ENCODE measurements at places on chromosomes 16 and 17.

GRCh38 chr17:73141411-73141810 lies 23.4 kb upstream of the SSTR2 start:
- no peak for DNase-seq

- DNase-seq: no peak
These were observed 678.9 kb downstream of the WWOX start for GRCh38 chr16:78778101-78779004.

- no peak for DNase-seq
These were observed 482.2 kb upstream of the SOX9 start for GRCh38 chr17:71638668-71639067.

DNA sequence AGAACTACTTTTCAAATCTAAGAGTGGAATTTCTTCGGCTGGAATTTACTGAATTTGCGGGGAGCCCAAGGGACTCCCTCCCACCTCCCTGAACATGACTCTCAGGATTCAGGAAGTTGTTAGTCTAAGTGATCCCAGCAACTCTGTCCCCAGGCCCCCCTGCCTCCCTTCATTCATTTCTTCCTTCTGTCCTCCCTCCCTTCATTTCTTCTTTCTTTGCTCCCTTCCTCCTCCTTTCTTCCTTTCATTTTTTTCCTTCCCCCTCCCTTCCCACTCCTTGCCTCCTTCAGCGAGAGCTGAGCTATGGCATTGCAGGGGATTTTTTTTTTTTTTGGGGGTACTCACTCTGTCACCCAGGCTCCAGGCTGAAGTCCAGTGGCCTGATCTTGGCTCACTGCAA lies 10.9 kb upstream of the JUP start:
- DNase-seq: no peak

- no peak for DNase-seq
These were observed 32.0 kb upstream of the SLC5A10 start for GRCh38 chr17:18919963-18920362.

DNA sequence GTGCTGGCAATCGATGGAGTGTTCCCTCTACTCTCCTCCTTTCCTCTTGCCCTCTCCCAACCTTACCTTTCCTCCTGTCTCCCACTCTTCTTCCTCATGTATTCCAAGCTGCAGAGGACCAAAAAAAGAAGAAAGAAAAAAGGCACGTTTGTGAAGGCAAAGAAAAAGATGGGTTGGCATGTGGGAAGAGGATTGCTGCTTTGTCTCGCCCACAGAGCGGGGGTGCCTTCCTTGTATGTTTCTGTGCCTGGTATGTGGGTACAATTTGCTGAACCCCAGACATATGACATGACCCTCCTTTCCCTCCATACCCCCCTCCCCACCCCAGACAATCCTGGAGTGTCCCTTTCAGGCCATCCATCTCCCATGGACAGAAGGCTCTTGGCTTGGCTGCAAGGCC lies 13.1 kb upstream of the CTCF start:
- no peak for DNase-seq

GRCh38 chr16:49958448-49958847 lies 66.6 kb upstream of the CNEP1R1 start:
- no peak for DNase-seq

DNA sequence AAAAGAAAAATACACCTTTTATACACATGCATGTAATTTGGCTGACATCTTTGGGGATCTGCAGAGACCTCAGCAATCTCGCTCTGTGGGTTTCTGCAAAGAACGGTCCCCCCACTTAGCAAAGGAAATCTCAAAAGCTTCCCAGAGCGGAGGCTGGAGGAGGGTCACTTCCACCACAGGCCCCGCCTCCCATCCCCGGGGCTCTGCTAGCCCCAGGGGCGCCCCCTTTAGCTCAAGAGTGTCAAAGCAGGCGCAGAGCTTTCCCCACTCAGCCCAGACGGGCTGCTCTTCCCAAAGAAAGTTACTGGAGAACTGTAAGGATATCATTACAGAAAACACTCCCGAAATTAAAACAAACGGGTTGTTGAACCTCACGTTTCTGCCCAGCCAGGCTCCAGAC lies 11.4 kb downstream of the SLC13A5 start:
- DNase-seq: no peak

- no peak for DNase-seq
These were observed 346.6 kb upstream of the CCL2 start for GRCh38 chr17:33908363-33909064.

- no peak for DNase-seq
These were observed 694.3 kb downstream of the KCNJ2 start for GRCh38 chr17:70863436-70864248.

DNA sequence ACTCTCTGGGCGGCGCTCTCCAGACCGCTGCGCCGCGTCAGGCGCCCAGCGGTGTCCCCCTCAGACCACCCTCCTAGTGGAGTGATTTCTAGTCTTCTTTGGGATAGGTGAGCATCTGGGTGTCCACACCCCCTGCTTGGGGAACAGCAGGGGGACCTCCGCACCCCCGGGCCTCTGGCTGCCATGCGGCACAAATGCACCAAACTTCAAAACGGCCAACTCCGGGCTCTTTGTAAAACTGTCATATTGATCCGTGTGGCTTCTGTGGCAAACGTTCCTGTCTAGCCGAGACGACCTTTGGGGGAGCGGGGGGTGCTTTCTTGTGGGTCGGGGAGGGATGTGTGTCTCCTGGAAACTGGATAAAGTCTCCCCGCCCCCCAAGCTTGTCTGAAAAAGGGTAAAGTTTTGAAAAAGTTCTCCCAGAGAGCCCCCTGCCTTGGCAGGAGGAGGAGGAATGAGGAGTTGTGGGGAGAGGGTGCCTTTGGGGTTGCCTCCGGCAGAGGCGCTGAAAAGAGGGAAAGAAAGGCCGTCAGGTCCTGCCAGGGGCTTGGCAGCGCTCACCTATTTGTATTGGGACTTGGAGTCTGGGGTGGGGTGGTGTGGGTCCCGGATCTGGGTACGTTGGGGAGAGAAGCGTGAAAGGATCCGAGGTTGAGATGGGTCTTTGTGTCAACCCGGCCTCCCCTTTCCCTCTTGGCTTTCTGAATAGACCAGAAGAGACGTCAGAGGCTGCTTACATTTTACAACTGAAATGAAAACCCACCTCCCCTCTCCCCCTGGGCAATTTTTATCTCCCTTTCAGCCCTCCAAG lies 2.2 kb upstream of the CHD3 start:
- DNase-seq: peak; percentile 90

DNA sequence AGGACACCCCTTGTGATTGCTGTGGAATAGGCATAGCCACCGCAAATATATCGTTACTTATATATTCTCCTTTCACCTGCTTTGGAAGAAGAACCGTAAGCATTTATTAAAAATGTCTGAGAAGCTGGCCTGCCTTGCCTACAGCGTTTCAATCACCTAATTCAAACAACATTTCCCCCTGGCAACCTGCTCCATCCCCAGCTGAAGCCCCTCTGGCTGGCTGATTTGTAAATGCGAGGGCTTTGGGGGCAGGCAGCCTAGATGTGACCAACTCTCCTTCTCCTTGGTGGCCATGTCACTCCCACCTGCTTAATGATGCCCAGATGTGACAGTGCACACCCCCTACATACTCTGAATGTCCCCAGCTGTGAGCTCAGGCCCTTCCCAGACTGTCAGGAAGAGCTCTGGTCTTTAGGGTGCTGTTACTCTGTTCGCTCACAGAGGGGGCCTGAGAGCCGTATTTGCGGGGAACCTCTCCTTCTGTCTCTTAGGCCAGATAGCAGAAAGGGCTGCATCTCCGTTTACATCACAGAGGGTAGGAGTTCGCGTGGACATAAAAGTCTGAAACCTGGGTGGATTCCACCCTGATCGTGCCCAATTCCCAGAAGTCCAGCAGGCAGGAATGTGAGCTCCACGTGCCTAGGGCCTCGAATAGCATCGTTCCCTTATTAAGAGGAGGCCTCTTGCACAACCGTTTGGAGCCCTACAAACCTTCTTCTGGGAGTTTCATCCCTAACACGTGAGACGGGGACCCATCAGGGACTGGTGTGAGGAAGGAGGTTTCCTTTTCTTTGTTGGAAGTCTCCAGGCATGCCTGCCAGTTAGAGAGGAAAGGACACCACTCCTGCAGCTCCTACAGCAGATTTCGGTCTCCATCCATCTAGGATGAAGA lies 2.4 kb upstream of the SDK2 start:
- DNase-seq: peak; percentile 85

DNA sequence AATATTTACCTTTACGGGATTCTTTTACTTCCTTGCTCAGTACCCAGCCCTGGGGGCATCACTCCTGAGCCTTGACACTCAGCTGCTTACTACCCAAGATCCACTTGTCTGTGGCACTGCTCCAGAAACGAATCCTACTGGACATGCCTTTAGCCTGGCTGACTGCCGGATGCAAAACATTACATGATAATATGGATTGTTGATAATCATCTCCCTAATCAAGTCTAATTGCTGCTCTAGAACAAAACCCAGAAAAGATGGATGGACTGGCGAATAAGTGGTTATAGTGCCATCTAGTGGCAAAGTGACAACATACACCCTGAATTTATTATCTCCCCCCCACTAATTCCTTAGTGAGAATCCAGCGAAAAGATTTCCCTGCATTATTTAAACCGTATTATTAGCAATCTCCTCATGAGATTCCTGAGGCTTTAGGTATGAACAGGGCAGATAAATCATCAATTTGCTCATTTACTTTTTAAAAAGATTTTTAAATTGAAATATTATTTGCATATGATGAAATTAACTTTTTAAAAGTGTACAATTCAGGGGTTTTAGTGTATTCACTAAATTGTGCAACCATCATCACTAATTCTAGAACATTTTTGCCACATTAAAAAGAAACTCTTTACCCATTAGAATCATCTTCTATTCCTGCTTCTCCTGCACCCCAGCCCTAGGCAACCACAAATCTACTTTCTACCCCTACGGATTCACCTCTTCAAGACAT lies 61.6 kb downstream of the RGS9 start:
- DNase-seq: no peak

DNA sequence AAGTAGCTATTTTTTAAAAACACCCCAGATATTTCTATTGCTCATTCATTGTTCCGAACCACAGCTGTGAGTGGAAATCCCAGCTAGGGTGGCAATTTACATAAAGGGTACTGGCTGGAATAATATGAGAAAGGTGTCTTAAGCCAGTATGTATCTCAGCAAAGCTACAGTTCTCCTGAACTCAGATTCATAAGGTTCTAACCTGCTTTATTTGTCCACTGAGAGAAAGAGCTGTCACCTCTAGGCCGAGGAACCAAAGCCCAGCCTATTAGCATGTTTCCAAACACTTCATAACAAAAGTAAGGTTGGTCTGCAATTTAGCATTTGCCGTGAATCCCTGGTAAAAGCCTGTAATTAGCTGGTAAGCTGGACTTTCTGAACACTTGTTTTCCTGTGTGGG lies 57.0 kb upstream of the CLEC19A start:
- no peak for DNase-seq

DNA sequence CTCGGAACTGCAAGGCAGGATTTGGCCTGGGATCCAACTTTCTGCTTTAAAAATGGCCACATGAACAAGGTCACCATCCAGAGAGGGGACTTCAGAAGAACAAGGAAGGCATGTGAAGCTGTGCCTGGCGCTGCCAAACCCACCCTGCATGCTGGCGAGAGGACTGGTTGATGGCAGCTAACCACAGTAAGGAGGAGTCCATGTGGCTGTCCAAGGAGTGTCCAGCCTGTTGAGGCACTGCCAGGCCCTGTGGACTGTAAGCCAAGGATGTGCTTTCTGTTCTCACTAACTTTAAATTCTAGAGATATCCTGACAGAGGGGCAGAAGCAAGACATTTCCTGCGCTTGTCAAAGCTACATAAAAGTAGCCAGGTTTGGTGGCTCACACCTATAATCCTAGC lies 40.4 kb downstream of the CDK5R1 start:
- DNase-seq: no peak

- DNase-seq: no peak
These were observed at the start of gene SREBF1 for GRCh38 chr17:17836818-17837379. Gene SREBF1 (minus strand): TSS chr17:17836986. CDS start chr17:17836817, 169 bp downstream.

- DNase-seq: no peak
These were observed 29.6 kb downstream of the C17orf100 start for GRCh38 chr17:6681176-6681575.

DNA sequence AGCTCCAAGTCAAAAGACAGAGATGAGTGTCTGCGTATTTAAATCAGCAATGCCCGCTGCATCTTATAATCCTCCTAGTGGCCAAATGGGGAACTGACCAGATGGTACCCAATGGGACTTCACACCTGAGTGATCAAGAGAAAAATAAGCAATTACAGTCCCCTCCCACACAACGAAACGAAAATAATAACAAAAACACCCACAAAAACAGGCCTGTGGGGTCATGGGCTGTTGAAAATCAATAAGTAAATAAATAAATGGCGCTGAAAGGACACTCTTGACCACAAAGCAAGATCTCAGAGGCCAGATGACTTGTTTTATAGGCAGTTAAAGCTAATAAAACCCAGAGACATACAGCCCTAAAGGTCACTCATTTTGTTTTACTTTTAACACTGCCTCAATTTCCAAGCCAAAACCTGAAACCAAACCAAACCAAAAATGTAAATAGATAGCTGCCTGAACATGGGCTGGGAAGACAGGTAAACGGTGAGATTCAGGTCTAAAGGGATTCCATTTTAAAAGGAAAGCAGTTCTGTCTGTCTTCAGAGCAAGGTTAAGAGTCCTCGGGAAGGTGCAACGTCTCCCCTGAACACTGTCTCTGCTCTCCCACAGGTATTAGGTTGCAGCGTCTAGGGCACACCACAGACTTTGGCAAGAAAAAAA lies 1.3 kb downstream of the ZNF821 start:
- no peak for DNase-seq

DNA sequence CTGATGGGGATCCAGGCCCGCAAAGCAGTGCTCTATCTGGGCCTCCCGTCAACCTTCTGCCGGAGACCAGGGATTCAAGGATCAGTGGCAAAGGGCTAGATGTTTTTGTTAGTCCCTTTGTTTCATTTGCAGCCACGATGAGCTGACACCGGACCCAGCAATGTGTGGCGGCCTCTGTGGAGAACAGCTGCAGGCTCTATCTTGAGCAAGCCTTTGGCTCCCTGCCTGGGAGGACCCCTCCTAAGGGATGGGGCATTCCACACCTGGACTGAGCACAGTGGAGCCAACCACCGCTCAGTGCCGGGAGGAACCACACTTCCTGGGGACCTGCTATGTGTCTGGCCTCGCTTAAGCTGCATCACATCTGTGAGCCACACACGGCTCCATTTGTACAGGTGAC lies 215.8 kb downstream of the RBFOX3 start:
- DNase-seq: no peak

- DNase-seq: no peak
These were observed 4.0 kb downstream of the GPRC5C start for GRCh38 chr17:74435775-74436359.

Data from vagina (tissue), 2 donors.